ENCODE measurements at places on chromosomes 6 and 20. TPM values are rescaled to one million over a fixed set of nuclear protein-coding genes. Genes with fewer than 3 reads are reported as not detected.

Gene PRPF6
- polyA plus RNA-seq, result 43.1 TPM

- DNase-seq, result peak; percentile 58
Observed at GRCh38 chr20:6692566-6693173, 74.8 kb upstream of the BMP2 start.

Gene MYH7B
- polyA plus RNA-seq, result 0.42 TPM

Gene TNF
- polyA plus RNA-seq, result 0.91 TPM

Gene CASS4
- polyA plus RNA-seq, result 0.50 TPM

Gene BCKDHB
- polyA plus RNA-seq, result 28.7 TPM

Gene C6orf52
- polyA plus RNA-seq, result 6.8 TPM

DNA sequence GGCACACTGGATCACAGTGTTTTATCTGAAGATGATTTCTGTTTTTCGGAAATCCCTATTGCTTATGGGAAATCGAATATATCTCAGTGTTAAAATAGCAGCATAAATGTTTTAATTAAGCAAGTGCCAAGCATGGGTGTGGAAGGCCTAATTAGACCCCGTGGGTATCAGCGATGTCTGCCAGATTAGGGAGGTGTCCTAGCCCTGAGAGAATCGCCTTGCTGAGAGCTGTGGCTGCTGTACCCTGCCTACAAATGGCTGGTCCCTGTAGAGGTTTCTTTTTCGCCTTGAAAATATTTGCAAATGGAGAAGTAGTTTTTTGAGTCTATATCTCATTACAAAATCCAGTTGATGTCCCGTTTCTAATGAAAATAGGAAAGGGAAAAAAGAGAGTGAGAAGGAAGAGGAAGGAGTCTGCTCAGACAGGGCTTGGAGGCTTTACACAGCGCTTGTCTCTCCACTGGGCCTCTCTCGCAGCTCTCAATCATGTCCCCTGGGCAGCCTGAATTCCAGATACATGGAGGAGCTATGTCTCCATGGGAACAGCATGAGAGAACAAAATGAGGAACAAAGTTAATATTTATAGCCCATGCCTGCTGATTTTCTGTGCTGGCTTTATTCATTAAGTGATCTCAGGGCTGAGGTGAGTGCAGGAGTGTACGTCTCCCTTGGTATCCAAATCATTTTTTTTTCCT, 35.2 kb upstream of the BCLAF1 start:
- DNase-seq, result no peak

GRCh38 chr6:157228426-157229131, 94.7 kb downstream of the TMEM242 start:
- no peak for DNase-seq

DNA sequence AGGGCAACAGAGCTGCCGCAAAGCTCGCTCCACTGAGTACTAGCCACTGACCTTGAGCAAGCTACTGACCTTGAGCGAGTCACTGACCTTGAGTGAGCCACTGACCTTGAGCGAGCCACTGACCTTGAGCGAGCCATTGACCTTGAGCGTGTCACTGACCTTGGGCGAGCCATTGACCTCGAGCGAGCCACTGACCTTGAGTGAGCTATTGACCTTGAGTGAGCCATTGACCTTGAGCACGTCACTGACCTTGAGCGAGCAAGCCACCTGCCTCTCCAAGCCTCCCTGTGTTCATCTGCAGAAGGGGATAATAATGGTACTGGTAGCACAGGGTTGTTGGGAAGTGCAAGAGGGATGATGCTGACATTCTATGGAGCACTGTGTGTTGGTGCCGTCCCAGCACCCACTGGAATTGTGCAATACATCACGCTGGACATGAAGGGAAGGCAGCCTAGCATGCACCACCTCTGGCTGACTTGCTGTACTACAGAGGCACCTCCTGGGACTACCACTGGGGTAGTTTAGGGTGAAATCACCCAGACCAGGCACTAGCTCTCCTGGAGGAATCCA, 60.2 kb downstream of the CTCFL start:
- peak; percentile 25 for DNase-seq

Gene RFX6
- 3.7 TPM for polyA plus RNA-seq

- DNase-seq, result no peak
Observed at GRCh38 chr20:59721386-59721785, 117.0 kb downstream of the PHACTR3 start.

DNA sequence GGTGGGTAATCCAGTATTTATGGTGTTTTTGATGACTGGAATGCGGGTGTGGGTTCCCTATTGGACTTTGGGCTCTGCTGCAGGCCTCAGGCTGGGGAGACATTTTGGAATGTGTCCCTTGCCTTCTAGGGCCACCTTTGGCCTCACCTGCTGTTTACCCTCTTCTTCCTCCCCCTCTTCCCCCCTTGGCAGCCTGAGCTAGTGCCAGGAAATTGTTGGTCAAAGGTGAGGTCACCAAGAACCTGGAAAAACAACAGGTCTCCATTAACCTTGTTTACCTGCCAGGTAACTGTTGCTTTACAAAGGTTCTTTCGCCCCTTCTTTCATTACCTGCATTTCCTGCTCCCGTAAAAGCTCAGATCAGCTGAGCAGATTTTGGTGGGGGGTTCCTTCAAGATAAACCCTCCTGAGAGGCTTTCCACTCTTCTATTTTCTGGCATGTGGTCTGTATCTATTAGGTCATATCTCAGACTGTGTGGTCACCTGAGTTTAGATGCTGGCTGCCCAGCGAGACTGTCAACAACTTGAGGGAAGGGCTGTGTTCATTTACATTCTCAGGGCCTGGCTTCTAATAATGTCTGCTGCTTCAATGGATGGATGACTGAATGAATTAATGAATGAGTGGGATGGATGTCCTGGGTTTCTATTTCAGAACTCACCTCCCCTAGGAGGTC, 34.7 kb downstream of the VEGFA start:
- peak; percentile 62 for DNase-seq

GRCh38 chr6:3926150-3926482, 76.9 kb downstream of the FAM50B start:
- DNase-seq, result no peak

Gene ANKRD66
- polyA plus RNA-seq, result not detected

DNA sequence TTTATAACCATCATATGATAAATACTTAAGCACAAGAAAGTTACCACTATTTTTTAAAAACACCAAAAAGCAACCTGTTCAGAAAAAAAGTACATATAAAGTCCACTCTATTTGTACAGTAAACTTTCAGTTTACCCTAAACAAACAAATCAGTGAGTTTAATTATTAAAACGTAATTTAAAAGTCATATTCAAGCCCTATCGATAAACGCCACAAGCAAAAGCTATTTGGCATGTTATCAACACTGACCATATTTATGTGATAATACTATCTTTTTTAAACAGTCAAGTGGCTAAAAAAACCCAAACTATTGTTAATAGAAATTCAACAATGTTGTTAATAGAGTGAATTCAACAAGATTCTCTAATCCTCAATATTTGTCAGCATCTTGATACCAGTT, 1.9 kb downstream of the KATNA1 start:
- DNase-seq, result no peak

GRCh38 chr6:111927321-111927720, 54.1 kb upstream of the FYN start:
- no peak for DNase-seq

Gene C6orf132
- 10.5 TPM for polyA plus RNA-seq

- peak; percentile 28 for DNase-seq
Observed at GRCh38 chr6:85403331-85404015, 46.4 kb upstream of the NT5E start.

- no peak for DNase-seq
Observed at GRCh38 chr20:54290636-54291035, 82.7 kb downstream of the PFDN4 start.

Gene TINAG
- 0.26 TPM for polyA plus RNA-seq

Gene SOX18
- 2.0 TPM for polyA plus RNA-seq

Measured in hepatocyte (in vitro differentiated cells).